ENCODE measurements at places on chromosomes 1 and 21.

DNA sequence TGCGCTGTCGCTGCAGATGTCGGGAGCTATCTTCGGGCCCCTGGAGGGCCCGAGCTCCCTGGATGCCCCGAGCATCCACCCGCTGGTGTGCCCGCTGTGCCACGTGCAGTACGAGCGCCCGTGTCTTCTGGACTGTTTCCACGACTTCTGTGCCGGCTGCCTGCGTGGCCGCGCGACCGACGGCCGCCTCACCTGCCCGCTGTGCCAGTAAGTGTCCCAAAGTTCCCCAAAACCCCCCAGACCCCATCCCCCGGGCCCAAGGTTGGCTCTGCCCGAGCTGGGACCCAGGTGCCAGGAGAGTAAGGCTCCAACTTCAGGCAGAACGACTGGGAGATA lies 569 bp downstream of the RNF207 start:
- DNase-seq = no peak

GRCh38 chr1:116569776-116570357 lies 959 bp downstream of the CD58 start:
- DNase-seq = no peak

GRCh38 chr21:22993822-22994574 lies 1995.8 kb downstream of the NCAM2 start:
- DNase-seq = no peak

GRCh38 chr1:84162295-84162694 lies 18.2 kb downstream of the PRKACB start:
- no peak for DNase-seq

DNA sequence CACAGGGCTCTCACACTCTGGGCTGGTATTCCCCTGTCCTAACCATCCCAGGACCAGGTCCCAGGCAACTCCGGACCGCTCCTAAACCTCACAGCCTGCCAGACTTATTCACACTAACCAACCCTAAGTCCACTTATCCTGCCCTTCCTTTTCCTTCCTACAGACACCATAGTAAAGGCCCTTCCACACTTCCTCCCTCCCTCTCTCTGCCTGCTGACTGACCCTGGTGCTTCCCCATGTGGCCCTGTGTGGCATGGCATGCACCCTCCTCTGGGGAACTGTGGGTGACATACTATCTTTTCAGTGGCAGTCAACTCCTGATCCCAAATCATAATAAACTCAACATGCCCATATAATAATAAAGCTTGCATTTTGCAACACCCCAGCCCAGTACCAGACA lies 155.1 kb upstream of the DNAH14 start:
- no peak for DNase-seq

DNA sequence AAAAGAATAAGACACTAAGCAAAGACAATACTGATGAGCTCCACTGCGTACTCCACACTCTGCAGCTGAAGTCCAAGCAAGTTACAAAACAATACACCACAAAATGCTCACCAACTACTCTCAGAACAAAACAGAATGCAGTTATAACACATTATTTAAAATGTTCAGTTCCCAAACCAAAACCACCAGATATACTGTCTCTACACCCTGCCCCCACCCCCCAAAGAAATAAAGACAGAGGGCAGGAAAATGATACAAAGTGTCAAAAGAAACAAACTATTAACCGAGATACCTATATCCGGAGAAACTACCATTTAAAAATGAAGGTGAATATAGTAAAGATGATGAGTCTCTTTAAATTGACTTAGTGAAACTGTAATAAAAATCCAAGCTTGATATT lies 623.0 kb downstream of the KIF26B start:
- DNase-seq = no peak

DNA sequence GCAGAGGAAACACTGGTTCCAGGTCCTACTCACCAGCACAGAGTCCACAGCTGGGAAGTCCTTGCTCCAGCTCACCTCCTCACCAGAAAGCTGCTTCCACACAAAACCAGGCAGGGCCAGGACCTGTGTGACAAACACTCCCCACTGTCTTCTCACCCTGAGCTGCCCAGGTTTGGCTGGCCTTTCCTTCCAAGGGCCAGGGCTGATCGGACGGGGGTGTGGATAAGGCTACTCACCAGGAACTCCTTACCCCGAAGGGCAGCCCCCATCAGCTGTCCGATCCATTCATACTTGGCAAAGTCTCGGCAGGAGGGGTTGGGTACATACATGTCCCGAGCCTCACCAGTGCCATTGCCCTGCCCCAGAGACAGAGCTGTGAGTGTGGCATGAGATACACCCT lies 5.4 kb downstream of the HECTD3 start:
- no peak for DNase-seq

- no peak for DNase-seq
These were observed 150.7 kb upstream of the CD34 start for GRCh38 chr1:208061632-208062031.

- no peak for DNase-seq
These were observed 18.2 kb downstream of the HTR6 start for GRCh38 chr1:19682901-19683300.

DNA sequence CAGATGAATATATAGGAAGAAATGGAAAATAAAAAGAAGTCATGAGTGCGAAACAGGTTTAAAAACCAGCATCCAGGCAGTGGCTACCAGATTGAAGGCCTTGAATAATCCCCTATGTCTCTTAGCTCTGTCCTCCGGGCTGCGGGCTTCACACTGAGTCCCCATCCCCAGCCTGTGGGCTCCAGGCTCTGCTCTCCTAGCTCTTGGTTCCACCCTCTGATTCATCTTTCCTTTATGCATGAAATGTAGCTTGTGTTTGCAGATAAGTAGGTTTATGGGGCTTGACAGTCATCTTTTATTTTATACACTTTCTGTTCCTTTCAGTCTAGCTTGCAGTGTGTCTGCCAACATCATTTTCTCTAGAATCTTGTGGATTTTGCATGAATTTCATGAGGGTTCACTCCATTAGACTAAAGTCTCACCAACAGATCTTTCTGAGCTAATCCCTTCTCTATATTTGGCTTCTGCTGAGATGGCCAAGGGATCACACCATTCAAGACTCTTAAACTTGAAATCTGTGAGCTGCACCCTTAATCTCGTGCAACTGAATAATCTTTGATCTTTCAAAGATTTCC lies 174.5 kb downstream of the PLPPR4 start:
- DNase-seq = no peak

DNA sequence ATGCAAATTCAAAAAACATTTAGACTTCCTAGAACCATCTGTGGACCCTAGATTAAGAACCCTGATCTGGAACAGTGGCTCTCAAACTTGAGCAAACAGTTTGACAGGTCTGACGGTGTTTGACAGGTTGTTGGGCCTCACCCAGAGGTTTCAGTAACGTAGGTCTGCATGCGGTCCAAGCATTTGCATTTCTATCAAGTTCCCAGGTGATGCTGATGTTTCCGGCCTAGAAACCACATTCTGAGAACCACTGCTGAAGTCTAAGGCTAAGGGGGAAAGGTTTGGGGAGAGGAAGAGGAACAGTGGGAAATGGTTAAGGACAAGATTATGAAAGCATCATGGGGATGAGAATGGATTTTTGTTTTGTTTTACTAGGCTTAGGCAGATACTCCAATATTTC lies 48.6 kb downstream of the MDM4 start:
- no peak for DNase-seq

DNA sequence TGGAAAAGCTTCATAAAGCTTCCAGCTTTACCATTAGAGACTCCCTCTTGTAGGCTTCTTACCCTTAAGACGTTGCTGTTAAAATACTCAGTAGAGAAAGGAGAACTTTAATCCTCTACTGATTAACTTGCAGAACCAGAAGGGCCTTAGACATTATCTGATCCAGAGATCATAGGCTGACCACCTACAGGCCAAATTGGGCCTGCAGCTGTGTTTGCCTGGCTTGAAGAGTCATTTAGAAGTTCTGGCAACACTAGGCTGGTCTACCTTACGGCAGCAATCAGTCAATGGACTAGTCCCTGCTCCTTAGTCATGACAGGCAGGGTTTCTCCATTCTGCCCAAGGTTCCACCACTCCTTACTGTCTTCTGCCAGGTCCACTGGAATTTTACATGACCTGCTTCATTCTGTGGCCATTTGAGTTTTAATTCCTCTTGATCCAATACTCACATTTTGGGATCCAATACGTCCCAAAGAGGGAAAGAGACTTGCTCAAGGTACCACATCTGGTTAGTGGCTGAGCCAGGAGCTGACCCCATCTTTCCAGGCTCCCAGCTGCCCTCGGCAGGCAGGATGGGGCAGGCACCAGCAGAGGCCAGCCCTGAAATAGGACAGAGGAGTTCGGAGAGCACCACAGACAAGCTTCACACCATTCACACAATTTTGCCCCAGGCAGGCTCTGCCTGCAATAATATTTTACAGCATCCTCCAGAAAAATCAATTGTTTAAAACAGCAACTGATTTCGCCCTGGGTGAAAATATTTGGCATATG lies 96.8 kb downstream of the TNR start:
- DNase-seq = no peak

GRCh38 chr1:98398649-98399048 lies 262.9 kb upstream of the SNX7 start:
- no peak for DNase-seq

GRCh38 chr1:113980110-113980509 lies 836 bp downstream of the OLFML3 start:
- no peak for DNase-seq

- DNase-seq = no peak
These were observed 117.9 kb downstream of the PHTF1 start for GRCh38 chr1:113641396-113641795.

DNA sequence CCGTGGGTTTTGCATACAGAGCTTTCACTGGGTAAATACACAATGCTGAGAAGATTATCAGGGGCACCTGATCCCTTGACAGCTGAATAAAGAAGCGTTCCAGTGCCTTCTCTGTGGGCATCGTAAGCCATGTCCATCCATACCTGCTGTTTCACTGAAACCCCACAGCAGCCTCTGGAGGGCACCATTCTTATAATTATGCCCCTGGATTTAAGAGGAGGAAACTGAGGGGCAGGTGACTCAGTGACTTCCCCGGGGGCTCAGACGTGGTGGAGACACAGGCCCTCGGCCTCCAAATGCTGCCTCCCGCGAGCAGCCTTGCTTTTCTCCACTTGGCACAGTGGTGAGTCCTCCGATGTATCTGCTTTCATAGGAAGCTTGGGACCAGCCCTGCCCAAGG lies 56.7 kb downstream of the B3GALT5 start:
- no peak for DNase-seq

All from amygdala (tissue), 56 donors.